ENCODE measurements at places on chromosomes 11 and 22.

GRCh38 chr11:102476812-102477211 lies 24.2 kb upstream of the TMEM123 start:
- no peak for DNase-seq

GRCh38 chr11:39374963-39375698 lies 2084.3 kb downstream of the LRRC4C start:
- DNase-seq, result no peak

- no peak for DNase-seq
Measured at GRCh38 chr11:5643585-5643984, 18.8 kb downstream of the TRIM34 start.

GRCh38 chr11:112316971-112317370 lies 56.3 kb upstream of the PLET1 start:
- no peak for DNase-seq

DNA sequence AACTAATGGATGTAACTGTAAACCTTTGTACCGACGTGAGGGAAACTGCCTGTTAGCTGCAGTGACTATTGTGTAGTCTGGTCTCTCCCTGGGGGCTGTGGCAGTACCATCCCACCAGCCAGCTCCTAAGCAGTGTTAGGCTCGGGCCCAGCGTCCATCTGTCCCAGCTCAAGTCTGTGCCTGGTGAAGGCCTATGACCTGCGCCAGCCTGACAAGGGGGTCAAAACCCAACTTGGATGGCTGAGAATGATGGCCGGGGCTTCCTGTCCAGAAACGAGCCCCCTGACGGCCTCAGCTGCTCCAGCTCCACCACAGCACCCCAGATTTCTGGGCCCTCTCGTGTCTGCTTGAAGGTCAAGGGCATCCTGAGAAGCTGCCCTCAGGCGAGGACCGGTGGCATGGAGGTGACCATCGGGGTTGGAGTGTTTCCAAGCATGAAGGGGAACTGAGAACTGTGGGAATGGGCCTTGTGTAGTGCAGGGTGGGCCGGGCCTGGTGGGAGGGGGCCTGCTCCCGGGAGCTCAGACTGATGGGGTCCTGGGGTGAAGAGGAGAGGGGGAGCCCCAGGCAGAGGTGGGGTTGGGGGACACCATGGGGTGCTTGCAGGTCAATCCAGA lies 14.3 kb upstream of the SPI1 start:
- DNase-seq, result peak; percentile 45

DNA sequence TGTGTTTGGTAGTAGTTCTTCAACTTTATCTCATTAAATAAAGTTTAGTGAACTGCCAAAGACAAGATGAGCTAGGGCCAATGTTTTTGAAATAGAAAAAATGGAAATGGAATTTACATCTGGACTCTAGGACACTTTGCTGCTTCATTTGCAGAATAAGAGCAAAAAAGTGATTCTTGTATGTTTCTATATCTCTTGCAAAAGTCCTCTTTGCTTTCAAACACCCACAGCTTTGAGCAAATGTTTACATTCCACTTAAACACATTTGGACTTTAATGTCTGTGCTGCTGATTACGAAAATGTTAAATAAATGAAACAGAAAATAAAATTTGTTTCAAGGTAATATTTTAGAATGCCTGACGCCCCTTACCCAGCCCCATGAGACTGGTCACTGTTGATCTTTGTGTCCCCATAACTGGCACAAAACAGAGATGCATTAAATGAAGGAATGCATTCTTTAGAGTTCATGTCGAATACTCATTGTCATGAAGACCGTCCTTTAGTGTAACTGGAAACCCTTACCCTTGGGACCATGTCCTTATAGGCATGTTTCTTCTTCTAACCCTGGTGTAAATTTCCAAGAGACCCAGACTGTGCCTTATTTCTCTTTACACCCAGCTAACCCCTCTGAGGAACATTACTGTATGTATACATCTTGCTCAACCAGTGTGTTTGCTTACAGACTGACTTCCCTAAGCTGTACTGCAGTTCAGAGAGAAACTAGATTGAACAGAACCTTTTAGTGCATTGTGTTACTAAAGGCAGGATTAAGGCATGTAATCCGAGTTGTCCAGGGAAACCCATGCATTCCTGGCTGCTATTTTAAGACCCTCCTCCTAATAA lies 199.7 kb downstream of the NAV2 start:
- no peak for DNase-seq

- DNase-seq, result peak; percentile 67
Measured at GRCh38 chr11:1778141-1778911, 14.6 kb upstream of the CTSD start.

DNA sequence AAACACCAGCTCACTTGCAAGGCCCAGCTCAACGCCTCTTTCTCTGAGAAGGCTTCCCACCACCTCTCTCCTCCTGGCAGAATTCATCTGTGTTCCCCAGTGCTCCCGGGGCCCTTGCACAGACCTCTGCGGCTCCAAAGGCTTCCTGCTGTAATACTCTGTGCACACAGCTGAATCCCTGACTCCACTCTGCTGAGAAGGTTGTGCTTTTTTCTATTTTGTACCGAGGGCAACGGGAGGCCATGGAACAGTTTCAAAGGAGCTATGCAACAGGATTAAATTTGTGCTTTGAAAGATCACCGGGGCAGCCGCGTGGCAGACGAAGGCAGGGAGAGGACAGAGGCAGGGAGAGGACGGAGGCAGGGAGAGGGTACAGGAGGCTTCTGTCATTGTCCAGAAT lies 49.2 kb upstream of the SYT7 start:
- no peak for DNase-seq

- DNase-seq, result no peak
Measured at GRCh38 chr11:100849009-100849900, 162.2 kb downstream of the ARHGAP42 start.

DNA sequence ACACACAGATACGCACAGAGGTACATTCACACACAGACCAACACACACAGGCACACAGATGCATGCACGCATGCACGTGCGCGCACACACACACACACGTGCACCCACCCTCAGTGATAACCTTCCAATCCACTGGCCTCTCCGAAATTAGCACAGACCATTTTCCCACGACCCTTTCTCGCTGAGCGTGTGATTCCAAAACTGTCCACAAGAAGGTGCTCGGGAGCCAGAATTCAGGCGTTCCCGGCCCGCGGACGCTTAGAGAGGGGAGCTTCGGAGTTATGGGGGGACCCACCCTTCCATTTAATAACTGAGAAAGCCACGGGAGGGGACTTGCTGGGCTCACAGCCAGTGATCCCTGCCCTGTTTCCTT lies 33.8 kb upstream of the SLC35C1 start:
- DNase-seq, result peak; percentile 40

GRCh38 chr11:20131788-20132666 lies 28.2 kb downstream of the DBX1 start:
- DNase-seq, result peak; percentile 13

- no peak for DNase-seq
Measured at GRCh38 chr11:104433751-104434150, 269.8 kb upstream of the PDGFD start.

DNA sequence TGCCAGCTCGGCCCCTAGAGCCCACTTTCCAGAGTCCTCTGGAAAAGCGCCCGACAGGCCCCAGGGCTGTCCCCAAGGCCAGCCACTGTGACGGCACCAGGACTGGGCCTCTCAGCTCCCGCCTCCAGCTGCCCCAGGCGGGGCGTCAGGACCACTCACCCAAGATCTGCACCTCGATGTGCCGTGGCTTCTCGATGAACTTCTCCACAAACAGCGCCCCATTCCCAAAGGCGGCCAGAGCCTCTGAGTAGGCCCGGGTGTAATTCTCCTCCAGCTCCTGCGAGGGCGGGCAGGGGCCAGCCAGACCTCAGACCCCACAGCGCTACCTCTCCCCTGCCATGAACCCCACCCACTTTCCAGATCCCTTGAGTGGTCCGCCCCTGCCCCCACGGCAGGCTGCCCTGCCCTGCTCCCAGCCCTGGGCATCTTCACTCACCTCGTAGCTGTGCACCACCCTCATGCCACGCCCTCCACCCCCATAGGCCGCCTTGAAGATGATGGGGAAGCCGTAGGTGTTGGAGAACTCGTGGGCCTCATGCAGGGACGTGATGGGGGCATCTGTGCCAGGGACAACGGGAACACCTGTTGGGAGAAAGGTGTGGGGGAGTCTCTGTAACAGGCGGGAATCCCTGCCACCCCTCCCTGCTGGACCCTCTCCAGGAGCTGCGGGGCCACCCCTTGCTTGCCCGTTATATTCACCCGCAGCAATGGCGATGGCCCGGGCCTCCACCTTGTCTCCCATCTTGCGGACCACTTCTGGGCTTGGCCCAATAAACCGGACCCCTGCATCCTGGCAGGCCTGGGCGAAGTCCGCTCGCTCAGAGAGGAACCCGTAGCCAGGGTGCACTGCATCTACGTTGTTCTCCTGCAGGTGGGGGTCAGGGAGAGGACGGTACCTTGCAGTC lies 14.0 kb downstream of the LRFN4 start:
- DNase-seq, result no peak

- peak; percentile 75 for DNase-seq
Measured at GRCh38 chr22:17429516-17429915, 60.3 kb downstream of the CECR2 start.

GRCh38 chr11:37972691-37973090 lies 1374.7 kb upstream of the RAG2 start:
- no peak for DNase-seq

GRCh38 chr11:83865636-83866461 lies 579.7 kb upstream of the CCDC90B start:
- no peak for DNase-seq

DNA sequence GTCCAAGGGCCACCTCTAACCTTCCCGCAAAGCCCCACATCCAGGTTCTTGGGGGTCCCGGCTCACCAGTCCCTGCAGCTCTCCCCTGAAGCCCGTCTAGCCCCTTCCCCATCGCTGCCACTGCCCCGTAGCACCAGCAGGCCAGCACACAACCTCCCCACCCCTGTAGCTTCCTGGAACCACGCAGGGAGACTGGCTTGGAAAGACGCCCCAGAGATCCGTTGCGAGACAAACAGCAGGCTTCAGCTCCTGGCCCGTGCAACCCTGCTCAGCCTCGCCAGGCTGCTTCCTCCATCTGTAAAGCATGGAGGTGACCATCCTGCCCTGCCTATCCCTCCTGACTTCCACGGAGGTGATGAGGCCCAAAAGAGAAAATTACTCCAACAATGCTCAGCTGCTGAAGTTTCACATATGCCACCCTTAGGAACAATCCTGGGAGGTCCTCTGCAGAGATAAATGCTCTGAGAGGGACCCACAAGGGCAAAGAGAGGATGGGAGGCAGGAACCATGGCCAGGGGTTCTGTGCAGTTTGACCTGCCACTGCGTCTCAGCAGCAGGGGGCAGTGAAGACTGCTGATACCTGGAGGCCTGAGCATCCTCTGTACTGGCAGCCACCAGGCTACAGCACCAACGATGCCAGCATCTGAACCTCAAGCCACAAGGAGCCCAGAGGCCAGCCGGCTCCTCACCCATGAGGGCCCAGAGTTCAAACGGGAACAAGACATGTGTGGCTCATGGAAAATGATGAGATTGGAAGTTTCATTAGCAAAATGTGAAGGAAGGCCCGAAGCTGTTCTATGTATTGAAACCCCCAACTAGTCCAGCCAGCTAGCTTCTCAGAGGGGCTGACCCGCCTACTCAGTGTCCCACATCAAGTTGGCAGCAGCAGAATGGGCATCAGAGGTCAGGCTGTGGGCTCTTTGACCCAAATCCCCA lies 16.1 kb downstream of the DGCR2 start:
- DNase-seq, result no peak

DNA sequence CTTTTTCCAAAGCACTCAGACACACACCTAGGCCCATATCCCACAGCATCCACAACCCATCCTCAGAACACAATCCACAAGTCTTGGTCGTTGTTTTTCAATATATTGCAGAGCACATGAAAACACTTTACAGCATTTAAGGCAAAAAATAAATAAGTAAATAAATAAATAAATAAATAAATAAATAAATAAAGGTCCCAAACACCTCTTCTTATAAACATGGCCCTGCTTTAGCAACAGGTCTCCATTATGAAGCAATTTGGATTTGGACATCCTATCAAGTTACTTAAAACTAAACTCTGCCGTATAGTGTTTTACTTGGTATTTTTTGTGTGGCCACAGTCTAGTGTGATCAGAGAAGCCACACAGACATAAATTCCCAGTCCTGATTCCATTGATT lies 10.7 kb upstream of the PLEKHA7 start:
- DNase-seq, result no peak

- no peak for DNase-seq
Measured at GRCh38 chr11:65279741-65280440, 18.1 kb downstream of the POLA2 start.

DNA sequence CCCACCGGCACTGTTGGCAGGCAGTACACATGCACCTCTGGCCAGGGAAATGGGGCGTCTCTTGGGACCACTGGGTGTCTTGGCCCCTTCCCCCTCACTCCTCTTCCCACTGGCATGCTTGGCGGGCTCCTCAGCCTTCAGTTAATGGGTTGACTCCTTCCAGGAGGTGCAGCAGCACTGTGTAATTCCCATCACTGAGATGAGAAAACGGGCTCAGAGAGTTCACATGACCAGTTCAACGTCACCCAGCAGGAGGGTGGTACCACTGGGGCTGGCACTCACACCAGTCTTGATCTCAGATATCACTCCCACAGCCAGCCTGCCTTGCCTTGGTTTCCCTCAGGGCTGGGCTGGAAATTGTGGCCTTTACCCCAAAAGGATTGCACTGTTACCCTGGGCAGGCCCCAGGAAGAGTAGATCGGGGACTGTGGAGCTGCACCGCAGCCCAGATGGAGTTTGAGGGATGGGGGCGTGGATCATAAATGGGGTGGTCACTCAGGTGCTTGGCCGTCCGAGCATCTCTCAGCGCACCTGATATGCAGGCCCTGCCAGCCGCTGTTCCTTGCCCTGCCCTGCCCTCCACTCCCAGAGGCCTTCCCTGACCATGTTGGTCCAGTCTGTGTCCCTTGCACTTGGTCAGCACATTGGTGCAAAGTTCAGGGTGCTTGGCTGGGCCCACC lies 16.9 kb downstream of the CAPN5 start:
- no peak for DNase-seq

DNA sequence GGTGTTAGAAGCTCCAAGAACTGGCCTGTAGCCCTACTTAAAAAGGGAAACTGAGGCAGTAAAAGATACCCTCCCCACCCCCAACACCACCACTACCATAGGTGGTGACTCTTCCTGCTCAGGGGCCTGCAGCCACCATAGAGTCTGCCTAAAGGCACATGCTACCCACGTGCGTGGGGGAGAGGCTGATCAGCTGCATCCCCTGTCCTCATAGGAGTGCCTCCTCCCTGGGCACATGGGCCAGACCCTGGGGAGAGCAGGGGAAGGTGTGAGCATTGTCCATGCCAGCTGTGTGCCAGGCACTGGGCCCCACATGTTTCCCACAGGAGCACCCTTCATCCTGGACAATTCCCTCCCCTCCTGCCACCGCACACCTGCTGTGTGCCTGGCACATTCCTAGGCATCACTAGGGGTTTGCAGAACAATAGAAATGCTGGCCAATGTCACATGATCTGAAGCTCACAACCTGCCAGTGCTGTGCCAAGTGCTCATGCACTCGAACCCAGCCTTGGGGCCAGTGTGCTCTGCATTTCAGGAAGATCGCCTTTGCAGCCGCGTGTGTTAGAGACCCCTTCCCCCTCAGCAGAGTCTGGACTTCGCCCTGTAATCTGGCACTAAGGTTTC lies 41.7 kb upstream of the GCAT start:
- DNase-seq, result no peak

All from MV-4-11 (cell line).